Stimulated activated CD8-positive, alpha-beta memory T cell treated with anti-CD3 and anti-CD28 coated beads, Interleukin-4, amount 100 ng/mL, for 1 hour (primary cell): ENCODE measurements at places on chromosomes 13 and 19.

GRCh38 chr13:96381681-96382080, 291.8 kb downstream of the HS6ST3 start:
- DNase-seq, result no peak

- no peak for DNase-seq
These were observed 418.9 kb downstream of the DIAPH3 start for GRCh38 chr13:59744747-59745391.

GRCh38 chr13:94382517-94382916, 97.0 kb downstream of the DCT start:
- DNase-seq, result no peak

DNA sequence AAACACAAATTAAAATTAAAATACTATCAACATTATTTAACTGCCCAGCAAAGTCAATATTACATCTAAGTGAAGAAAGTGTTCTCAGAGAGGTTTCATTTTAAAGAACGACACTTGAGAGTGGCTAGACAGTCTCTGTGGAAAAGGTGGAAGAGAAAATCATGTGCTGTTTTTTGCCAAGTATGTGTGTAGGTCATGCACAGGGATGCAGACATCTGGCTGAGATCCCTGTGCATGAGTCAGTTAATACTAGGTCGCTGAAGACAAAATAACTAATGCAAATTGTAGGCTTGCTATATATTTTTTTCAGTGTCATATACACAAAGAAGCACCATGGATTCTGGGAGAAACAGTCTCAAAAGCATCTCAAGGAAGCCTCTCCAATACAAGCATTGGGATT, 44.3 kb upstream of the ENOX1 start:
- no peak for DNase-seq

DNA sequence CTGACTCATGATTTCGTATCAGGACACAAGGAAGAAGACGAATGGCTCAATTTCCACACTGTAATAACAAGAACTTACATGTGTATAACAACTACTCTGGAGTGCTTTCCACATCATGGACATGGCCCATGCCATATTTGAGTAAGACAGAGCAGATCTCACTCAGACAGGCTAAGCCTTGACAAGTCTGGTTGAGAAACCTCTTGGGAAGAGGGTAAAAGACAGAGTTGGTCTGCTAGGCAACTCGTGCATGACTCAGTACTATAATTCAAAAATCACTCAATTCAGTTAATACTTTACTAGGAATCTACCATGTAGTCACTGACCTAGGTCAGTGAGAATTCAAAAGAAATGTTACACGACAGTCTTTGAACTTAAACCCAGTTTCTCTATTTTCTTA, 5.7 kb upstream of the THSD1 start:
- DNase-seq, result no peak

GRCh38 chr19:15154002-15154612, 46.7 kb downstream of the NOTCH3 start:
- DNase-seq, result no peak

- DNase-seq, result no peak
These were observed 864.9 kb upstream of the PCDH20 start for GRCh38 chr13:62280590-62280989.

GRCh38 chr19:11087870-11088505, 1.3 kb upstream of the LDLR start:
- no peak for DNase-seq
